ENCODE measurements at places on chromosomes 4 and X. TPM values are rescaled to one million over a fixed set of nuclear protein-coding genes. Genes with fewer than 3 reads are reported as not detected.

GRCh38 chr4:109764789-109765402, 35.0 kb upstream of the PLA2G12A start:
- no peak for DNase-seq

DNA sequence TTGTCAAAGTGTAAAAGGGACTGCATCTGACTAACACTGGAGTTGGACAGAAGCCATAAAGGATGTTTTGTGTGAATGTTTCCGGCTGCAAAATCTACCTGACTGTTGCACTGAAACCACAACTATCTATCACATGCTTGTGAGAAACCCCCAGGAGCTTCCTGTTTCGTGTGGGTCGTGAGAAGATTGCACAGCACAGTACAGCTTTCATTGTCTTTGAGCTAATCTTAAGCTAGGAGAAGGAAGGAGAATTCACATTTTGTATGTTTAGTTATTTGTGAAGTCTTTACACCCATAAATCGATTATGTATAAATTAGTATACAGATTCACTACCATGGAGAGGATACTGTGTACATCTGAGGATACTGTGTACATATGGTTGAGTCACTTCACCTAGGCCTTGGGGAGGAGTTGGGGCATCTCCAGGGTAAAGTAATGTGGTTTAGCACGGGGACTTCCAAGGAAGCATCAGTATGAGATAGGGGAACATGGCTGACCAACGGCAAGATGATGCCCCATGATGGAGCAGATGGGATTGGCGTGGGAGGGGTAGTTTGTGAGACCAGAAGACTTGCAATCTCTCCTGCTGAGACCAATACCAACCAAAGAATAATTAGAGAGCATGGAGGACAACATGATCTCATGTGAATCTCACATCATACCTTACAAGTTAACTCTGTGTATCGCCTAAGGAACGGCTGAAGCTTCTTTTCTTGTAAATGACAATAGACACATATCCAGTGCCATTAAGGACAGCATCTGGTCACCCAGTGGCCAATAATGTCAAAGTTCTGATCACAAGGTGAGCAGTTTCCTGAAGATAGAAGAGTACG, 43.1 kb upstream of the FAM9C start:
- peak; percentile 70 for DNase-seq

DNA sequence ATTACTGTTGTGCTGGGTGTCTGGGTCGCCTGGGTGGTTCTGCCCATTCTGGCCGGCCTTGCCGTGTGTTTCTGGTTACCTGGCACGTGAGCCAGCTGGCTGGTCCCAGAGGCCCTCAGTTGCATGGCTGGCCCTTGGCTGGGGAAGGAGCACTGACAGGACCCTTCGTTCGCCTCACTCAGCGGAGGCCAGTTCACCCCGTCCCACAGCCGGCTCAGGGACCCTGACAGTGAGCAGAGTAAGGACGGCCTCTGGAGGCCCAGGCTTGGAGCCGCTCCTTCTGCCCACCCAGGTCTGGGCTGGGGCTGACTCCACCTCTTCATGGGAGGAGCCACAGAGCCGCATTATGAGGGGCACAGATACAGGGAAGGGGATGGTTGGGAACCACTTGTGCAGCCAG, 20.3 kb upstream of the HGFAC start:
- DNase-seq = no peak

CENPVL2 gene
- not detected for total RNA-seq

DNA sequence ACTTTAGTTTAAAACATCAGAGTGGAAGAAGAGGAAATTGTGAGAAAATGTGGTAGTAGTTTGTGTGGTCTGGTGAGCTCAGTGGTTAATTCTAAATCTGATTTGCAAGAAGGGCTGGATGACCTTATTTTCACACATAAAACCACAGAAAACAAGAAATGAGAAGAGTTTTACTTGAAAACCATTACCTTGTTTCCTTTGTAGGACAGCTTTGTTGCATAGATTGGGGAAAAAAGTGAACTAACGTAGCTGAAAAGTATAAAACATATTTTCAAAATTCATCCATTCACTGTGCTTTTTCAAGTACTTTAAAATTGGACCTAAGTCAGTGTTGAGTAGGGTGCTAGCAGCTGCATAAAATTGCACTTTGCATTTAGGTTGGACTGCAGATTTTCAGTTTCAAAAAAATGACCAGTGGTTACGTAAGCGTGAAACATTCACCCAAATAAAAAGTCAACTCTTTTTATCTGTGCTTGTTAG, 211.3 kb downstream of the ARHGAP10 start:
- no peak for DNase-seq

REELD1 gene
- not detected for total RNA-seq

GUCY1B1 gene
- total RNA-seq = 2.9 TPM

GRCh38 chr4:121270389-121270788, 106.3 kb upstream of the TNIP3 start:
- no peak for DNase-seq

ODAPH gene
- not detected for total RNA-seq

PHOX2B gene
- not detected for total RNA-seq

ASMT gene
- total RNA-seq = not detected

DNA sequence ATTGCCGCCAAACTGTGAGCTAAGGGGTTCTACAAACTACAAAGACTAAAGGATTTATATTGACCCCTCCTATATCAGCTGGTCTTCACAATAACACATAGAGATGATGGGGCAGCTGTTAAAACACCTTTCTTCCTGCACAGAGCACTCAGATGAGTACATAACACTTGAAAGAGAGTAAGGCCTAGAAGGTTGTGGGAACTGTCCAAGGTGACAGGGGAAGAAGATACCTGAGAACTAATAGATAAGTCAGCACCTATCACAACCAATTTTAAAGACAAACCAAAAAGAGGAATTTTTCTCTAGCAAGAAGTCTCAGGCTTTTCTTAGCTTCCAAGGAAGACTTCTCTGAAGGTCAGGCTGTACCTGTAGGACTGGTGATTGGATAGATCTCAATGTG, 19.1 kb upstream of the CXCL6 start:
- no peak for DNase-seq

- no peak for DNase-seq
These were observed 62.0 kb downstream of the SLAIN2 start for GRCh38 chr4:48403358-48403757.

MAGEC3 gene
- not detected for total RNA-seq

ESX1 gene
- total RNA-seq = not detected

DNA sequence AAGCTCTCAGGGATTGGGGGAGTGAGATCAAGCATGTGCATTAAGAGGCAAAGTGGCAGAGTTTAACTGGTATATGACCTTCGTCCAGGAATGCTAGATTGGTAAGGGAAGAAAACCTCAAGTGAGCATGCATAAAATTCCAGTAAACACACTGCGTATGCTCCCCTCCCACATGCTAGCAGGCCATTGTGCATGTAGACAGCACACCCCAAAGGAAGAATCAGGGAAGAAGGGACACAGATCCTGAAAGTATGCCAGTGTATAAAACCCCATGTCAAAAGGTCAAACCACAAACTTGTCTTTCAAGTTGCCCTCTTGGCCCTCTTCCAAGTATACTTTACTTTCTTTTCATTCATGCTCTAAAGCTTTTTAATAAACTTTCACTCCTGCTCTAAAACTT, 405.2 kb upstream of the CNKSR2 start:
- no peak for DNase-seq

PDGFRA gene
- 157 TPM for total RNA-seq

- peak; percentile 10 for DNase-seq
These were observed 162.2 kb downstream of the DCHS2 start for GRCh38 chr4:154329268-154329868.

DNA sequence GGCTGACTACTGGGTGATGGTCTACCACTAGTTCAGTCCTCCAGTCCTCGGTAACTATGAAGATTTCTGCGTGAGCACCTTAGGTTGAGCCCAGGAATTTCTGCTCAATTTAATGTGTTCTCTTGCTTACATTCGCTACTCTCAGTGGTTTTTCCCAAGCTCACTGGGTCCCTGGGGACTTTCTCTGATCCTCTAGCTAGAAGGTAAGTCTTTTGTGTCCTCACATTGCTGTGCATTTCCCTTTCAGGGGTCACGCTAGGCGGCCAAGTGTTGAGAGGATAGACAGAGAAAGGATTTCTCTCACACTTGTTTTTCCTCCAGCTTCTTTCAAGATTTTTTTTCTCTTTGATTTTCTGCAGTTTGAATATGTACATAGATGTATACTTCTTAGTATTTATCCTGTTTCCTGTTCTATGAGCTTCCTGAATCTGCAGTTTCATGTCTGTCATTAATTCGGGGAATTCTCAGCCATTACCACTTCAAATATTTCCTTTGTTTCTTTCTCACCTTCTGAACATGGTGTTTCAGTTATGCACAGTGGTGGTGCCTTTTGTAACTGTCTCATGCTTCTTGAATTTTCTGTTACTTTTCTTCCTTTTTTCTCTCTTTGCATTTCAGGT, 17.5 kb downstream of the MAGEA9 start:
- no peak for DNase-seq

DNA sequence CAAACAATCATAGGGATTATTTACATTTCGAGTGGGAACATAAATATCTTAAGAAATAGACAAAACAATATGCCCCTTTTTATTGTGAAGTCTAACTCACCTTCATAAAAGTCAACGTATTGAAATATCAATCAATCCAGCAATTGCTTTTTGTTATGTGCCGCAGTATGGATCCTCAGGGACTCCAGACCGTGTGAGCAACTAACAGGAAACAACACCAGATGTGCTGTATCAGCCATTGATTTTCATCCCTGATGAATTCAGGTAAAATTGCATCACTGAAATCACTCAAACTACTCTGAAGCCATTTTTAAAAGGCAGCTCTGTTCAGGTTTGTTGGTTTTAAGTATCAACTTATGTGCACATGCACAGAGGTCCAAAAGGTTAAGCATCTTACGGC, 197.3 kb upstream of the FAT1 start:
- no peak for DNase-seq

PF4V1 gene
- not detected for total RNA-seq

GPR119 gene
- total RNA-seq = not detected

- no peak for DNase-seq
These were observed 250.8 kb downstream of the INPP4B start for GRCh38 chr4:142595222-142595871.

- peak; percentile 13 for DNase-seq
These were observed 47.7 kb upstream of the SORCS2 start for GRCh38 chr4:7144374-7145290.

DNA sequence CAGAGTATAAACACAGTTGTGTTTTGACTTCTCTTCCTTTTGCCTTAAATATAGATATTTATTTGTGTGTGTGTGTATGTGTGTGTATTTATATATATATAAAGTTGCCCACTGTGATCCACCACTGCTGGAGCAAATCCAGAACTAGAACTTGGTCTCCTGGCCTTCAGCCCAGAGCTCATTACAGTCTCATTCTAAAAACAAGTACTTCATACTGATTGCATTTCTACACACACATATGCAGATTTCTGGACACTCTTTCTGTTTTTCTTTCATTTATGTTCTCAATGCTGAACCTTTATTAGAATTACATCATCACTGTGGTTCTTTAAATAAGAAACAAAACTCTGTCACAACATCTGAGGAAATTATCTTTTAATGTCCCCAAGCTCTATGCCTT, 381 bp downstream of the TXK start:
- peak; percentile 13 for DNase-seq

- DNase-seq = no peak
These were observed 146.5 kb downstream of the PDGFC start for GRCh38 chr4:156825074-156825473.

- DNase-seq = no peak
These were observed 38.5 kb upstream of the KLF3 start for GRCh38 chr4:38625508-38625907.

PFKFB1 gene
- total RNA-seq = under 0.01 TPM

- DNase-seq = no peak
These were observed 25.5 kb downstream of the GPRASP3 start for GRCh38 chrX:102745857-102746584.

- DNase-seq = no peak
These were observed 47.1 kb upstream of the TSPAN7 start for GRCh38 chrX:38514016-38514854.

DNA sequence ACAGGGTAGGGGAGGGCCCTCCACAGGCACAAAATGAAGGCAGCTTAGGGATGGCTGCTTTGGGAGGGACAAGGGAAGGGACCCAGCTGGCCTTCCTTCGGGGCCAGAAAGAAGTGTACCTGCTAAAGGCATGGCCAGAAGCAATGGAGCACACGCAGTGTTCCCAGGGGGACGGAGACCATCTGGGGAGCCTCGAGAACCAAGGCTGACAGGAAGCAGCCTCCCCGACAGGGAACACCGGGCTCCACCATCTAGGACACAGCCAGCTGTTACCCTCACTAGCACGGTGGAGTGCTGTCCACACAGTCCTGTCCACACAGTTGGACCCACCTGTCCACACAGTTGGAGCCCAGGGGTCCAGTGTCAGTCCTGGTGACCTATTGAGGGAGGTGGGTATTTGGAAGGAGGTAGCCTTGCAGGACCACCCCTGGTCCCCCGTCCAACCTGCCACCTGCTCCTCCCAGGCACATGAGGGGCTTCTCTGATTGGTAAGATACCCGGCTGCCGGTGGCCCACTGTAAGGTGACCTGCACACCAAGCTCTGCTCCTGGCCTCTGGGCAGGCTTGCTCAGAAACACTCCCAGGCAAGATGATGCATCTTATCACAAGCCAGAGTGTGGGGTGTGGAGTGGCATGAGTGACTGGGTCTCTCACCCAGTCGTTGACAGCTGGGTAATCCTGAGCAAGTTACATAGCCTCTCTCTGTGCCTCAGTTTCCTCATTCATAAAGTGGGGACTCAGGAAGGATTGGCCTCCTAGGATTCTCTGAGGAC, 20.5 kb upstream of the AFAP1 start:
- DNase-seq = no peak

DNA sequence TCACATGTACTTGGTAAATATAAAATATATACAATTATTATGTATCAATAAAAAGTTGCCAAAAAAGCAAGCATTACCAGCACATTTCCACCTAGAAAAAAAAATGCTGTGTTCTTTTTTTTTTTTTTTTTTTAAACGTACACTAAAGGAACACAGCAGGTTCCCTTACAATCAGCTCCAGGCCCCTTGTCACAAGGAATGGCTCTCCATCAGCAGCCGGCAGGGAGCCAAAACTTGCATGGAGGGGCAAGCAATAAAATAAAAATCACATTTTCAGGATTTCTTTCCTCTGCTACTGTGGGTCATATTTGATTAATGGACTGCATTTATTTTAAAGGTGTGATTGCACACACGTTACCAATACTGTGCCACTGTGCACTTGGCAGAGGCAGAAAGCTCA, 460.3 kb downstream of the GPAT3 start:
- no peak for DNase-seq
